ENCODE measurements at places on chromosomes 3 and 15.

DNA sequence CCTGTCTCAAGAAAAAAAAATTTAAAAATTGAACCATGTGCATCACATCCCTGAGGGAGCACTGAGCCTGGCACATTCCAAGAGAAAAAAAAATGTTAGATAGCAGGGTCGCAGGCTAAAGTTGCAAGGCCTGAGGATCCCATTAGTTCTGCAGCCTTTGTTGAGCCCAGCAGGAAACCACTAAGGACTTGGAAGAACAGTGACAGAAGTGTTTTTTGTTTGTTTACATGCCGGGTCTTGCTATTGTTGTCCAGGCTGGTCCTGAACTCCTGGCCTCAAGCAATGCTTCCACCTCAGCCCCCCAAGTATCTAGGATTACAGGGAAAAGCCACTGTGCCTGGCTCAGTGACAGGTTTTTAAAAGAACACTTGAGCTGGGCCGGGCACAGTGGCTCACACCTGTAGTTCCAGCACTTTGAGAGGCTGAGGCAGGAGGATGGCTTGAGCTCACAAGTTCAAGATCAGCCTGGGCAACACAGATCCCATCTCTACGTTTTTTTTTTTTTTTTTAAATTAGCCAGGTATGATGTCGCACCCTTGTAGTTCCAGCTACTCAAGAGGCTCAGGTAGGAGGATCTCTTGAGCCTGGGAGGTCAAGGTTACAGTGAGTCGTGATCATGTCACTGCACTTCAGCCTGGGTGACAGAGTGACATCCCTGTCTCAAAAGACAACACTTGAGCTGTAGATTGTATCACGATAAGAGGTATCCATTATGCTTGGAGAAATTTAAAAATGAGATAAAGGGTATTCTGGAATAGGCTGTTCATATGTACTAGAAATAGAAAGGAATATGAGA lies 15.2 kb downstream of the CHAC1 start:
- DNase-seq, result no peak

DNA sequence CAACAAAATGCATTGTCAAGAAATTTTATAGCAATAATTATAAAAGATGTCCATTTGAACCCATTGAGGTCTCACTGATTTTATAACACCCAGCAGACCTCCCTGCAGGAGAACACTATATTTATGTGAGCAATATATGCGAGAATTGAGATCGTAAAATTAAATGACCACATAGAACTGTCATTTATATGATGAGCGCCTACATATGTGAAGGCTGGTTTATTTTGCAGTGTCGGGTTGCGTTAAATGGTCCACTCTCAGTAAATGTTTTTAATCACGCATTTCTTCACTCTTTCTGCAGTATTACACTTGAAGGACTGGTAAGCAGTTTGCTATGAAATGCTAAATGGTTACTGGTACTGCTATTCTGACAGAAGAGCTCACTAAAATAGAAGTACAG lies 408.5 kb upstream of the AGTR1 start:
- DNase-seq, result no peak

DNA sequence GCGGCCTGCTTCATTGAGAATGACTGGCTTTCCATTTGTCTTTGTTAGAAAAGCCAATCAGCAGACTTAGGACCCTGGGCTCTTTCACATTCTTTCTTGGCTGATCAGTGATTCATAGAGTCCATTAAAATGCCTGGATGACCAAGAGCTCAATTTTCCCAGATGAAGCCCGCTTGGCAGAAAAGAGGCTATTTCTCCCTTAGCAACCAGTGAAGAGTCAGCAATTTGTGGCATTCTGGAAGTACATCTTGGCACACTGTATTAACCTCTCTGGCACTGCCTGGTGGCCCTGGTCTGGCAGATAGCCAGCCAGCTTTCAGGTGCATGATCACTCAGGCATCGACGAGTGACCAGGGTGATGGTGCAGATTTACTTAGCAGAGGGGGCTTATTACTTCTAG lies 145.7 kb upstream of the PLAAT1 start:
- no peak for DNase-seq

DNA sequence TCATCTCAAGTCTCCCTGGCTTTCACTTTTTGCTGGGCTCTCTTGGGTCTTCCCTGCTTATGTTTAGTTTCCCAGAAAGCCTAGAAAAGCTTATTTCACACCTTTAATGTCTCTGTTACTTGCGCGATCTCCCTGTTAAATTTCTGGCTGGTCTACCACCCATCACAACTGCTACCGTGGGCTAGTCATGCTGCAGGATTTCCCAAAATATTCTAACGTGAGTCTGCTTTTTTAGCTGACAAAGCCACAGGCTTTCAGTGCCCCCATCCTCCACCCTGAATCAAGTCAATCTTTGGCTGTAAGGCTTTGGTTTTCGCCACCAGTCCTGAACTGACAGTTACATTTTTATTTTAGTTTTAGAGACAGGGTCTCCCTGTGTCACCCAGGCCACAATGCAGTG lies 74.1 kb downstream of the SUMF1 start:
- no peak for DNase-seq
